ENCODE measurements at places on chromosomes 2 and 18.

GRCh38 chr2:98121149-98121548 lies 34.2 kb downstream of the VWA3B start:
- DNase-seq = no peak

- DNase-seq = no peak
These were observed 50.9 kb downstream of the CACNB4 start for GRCh38 chr2:152047824-152048471.

- no peak for DNase-seq
These were observed 58.7 kb downstream of the CD226 start for GRCh38 chr18:69889009-69889408.

GRCh38 chr2:136067897-136068580 lies 49.9 kb downstream of the CXCR4 start:
- no peak for DNase-seq

DNA sequence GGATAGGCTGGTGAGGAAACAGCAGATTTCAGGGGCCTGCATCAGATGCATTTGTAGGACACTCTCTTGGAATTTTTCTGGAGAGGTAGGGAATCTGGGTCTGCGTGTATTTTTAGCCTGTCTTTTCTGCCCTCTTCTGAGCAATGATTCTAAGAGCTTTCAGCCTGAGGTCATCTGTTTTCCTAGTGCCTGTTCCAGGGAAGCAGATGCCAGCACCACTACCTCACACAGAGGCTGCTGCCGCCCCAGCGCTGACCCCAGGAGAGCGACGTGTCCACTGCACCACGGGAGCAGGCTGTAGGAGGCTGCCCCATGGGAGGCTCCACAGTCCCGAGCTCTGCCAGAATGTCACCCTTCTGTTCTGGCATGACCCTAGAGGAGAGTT lies 316.5 kb downstream of the CYP26B1 start:
- DNase-seq = no peak

GRCh38 chr2:43898134-43898837 lies 59.5 kb downstream of the ABCG8 start:
- no peak for DNase-seq

- DNase-seq = no peak
These were observed 88.1 kb downstream of the NDUFA10 start for GRCh38 chr2:239936838-239937581.
